ENCODE measurements at places on chromosomes 11 and 22.
A peak's percentile ranks its signal among the peaks of the same experiment; 100 is the strongest.

DNA sequence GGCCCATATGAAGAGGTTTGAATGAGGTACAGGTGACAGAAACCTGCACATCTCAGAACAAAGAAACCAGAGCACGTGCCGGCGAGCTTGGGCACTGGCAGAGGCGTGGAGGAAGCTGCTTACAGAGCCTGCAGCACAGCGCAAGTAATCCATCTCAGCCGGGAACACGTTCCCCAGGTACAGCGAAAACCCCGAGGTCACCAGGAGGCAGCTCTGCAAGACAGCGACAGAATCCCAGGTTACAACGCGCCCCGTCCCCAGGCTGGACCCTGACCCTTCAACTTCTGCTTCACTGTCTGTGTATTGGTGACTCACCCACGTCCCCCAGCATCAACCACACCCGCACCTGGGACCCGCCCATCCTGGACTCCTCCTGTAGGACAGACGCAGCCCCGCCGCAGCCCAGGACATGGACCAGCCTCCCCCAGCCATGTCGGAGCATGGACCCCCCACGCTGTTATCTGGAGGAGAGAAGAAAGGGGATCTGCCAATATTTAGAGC is 2.2 kb downstream of the MLC1 start:
- DNase-seq = no peak

DNA sequence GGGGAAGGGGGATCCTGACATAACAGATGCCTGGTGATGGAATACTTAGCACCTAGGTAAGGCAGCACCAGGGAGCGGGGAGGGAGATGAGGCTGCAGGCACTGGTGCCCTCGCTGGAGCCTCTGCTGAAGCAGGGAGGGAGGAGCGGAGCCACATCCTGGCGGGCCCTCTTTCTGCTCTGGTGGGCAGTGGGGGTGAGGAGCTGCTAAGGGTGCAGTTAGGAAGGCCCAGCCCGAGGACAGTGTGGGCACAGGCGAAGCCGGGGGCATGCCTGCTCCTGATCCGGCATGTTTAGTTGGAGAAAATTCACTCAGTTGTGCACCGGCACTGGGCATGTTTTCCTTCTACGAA is 83.9 kb downstream of the MED15 start:
- no peak for DNase-seq

DNA sequence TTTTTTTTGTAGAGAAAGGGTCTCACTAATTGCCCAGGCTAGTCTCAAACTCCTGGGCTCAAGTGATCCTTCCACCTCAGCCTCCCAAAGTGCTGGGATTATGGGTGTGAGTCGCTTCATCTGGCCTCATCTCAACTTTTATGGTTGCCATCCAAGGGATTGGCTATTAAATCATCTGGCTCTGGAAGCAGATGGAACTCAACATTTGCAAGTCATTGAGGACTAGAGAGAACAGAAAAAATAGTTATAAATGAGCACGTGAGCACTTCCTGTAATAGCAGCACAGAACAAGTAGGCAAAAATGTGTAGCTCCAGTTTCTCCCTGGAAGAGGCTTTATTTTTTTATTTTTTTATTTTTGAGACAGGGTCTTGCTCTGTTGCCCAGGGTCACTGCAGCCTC is 22.3 kb upstream of the PATL1 start:
- no peak for DNase-seq

GRCh38 chr11:102139081-102139498 is 28.8 kb downstream of the YAP1 start:
- DNase-seq = no peak

DNA sequence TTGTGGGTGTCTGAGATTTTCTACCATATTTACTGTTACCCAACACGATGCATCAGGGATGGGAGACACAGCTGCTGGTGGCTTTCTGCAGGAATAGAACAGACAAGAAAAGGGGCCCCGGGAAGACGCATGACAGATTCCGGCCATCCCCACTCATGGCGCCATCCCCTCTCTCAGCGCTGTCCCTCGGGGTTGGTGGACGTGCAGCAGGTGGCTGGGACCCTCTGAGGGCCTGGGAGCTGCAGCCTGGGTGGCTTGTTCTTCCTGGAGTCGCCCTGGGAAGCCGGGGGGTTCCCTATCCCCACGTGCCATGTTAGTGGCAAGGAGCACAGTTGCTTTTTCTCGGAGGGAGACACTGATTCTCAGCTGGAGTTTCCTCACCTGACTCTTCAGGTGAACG is 1123.3 kb downstream of the BRD1 start:
- DNase-seq = no peak

DNA sequence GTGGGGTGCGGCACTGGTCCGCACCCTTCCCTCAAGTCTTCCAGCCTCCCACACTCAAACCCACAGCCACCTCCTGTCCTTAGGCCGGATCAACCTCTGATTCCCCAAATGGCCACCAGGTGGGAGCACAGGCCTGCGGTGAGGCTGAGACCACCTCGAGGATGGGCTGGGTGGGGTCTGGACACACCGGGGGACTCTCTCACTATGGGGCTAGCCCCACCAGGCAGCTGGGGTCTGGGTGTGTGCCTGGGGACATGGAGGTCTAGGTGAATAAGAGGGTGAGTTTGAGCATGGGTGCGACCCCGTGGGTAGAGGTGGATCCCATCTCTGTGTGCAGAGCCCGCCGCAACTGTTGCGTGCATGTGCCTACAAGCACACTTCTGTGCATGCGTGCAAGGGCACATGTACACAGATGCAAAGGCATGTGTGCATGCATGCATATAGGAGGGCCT is 32.6 kb downstream of the MYO18B start:
- DNase-seq = no peak

DNA sequence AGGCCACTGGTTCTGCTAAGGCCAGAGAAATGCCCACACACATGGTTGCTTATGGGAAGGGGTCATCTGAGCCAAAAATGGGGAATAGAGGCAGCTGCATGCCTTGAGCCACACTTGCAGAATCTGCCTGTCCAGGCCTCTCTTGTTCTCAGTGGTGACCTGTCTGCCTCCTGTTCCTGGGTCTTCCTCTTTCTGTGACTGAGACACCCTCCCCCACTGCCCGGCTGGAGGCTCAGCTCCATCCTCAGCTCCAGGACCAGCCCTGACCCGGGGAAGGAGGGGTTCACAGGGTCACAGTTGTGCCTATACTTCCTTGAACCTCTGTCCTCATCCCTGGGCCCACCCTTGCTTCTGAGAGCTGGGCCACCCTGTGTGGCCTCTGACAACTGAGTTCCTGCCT is 52.3 kb downstream of the CSF2RB start:
- DNase-seq = no peak

DNA sequence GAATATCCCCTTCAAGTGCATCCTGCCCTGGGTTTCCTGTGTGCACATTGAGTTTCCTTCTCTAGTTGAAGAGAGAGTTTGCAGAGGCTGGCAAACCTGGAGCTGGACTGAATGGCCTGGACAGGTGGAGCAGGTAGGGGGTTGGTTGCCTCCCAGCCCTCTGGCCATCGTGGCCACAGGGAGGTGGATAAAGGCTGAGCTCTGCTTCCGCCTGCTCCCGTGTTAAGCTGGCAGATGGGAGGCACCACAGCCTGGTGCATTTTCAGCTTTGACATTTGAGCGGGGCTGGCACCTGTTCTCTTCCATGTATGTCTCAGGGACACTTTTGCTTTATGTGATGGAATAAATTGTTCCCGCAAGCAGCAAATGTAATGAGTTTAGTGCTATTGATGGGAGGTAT is 11.1 kb downstream of the MICAL2 start:
- no peak for DNase-seq

DNA sequence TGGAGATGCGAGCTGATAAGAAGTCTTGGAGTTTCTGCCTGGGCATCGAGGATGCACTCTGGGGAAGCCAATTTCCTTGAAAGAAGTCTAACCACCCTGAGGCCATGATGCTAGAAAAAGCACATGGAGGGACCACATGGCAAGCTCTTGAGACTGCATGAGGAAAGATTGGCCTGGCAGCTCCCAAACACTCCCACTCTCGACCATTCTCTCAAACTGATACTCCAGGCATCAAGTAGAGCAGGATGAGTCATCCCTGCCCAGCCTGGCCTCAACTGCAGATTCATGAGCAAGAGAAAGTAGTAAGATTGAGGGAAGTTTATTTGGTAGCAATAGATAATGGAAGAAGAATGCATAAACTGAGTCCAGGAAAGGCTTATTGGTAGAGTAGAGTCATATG is 194.3 kb downstream of the KIF18A start:
- no peak for DNase-seq

DNA sequence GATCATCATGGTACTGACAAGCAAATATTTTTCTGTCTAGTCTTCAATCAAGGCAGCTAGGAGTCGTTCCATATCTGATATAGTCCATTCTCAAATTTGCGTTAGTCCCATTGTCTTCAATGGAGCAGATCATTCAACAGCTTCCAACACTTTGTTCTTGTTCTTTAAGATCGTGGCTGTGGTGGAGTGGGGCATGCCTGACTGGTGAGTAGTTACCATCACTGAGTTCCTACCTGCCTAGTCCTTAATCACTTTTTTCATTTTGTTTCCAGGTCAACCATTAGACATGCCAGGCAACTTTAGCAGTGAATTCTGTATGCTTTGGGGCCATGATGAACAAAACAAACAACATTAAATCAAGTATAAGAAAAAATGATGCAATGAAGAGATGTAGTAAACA is 693.1 kb upstream of the KIRREL3 start:
- no peak for DNase-seq

DNA sequence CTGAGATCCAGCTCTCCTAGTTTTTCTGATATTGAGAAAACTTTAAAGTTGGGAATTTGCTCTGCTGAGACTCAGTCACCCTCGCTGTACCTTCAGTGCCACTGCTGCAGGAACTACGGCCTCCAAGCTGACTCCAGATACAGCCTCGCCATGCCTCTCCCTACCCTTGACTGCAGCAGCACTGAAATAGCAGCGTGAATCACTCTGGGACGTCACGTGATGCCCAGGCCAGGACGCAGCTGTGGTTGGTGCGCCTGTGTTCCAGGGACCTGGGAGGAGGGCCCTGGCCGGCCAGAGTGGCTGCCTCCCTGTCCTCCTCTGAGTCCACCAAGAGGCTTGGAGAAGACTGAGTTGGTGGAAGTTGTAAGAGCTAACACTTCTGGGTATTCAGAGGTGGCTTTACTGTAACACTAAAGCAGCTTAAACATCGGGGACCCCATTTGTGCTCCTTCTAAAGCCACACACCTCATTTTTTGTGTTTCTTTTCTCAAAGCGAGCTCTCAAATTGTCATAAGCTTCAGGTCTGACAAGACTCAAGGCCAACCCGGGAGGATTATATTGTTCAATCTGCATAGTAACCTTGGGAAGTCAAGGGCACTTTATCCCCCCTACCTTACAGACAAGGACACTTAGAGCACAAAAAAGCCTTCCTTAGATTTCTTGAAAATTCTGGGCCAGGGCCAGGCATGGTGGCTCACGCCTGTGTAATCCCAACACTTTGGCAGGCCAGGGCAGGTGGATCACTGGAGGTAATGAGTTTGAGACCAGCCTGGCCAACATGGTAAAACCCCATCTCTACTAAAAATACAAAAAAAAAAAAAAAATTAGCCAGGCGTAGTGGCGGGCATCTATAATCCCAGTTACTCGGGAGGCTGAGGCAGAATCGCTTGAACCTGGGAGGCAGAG is 4.2 kb upstream of the STIP1 start:
- peak; percentile 58 for DNase-seq

DNA sequence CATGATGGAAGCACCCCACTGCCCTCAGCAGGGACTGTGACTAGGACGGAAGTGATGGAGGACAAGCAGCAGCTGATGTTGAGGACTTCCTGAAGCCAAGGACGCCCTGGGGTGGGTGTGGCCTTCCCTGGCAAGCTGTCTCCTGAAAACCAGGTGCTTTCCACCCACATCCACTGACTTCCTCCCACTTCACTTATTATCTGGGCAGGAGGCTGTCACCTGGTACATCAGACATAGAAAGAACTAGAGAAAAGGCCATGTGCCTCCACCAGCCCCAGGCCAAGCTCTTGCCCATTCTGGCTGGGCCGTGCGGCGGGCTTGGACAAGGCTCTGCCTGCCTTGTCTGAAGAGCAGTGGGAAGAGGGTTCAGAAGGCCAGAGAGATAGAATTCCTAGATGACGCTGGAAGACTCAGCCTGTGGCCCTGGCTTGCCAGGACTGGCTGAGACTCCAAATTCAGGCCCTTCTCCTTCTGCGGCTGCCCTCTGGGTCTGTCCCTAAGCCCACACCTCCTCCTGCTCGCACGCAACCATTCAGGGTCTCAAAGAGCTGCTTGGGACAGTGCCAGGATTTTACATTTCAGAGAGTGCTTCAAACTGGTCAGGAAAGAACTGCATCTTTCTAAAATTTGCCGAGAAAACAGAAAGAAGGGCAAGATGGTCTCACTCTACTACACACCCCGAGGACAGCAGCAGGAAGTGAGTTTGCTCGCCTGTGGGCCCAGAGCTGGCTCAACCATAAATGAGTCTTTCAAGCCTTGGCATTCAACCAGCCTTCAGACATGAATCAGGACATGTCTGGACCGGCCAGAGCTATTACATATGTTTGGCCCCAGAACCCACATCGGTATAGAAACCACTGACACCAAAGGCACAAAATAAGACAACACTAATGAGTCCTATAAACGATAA is 13.3 kb downstream of the ARHGAP1 start:
- no peak for DNase-seq

- DNase-seq = no peak
Measured at GRCh38 chr11:45994371-45995341, 72.2 kb downstream of the LARGE2 start.

DNA sequence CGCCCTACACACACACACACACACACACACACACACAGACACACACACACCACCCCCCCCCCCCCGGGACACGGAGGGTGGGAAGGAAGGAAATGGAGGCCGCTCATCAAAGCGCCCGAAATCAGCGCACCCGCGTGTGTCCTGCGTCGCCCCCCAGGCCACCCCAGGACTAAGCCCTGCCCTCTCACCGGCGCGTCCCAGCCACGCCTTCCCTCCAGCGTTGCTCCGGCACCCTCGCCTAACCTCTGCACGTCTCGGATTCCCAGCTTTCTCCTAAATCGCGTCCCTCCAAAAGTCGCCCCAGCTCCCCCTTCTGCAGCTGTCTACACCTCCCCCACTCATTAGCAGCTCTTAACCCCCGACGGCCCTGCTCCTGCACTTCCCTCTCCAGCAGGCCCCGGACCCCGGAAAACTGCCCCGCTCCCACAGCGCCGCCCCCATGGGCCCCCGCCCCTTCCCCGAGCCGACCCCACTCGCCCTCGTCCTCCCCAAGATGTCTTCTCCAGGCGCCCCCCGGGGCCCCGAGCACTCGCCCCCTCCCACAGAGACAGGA is 557 bp downstream of the PACSIN2 start:
- DNase-seq = no peak

GRCh38 chr22:21824445-21824912 is 43.0 kb downstream of the MAPK1 start:
- DNase-seq = no peak

GRCh38 chr11:102001657-102002338 is 45.4 kb upstream of the CFAP300 start:
- DNase-seq = no peak

Measured in stimulated activated CD4-positive, alpha-beta T cell treated with anti-CD3 and anti-CD28 coated beads, Interleukin-15, amount 100 ng/mL, for 48 hours (primary cell).